Stromal cell of bone marrow (primary cell): ENCODE measurements at places on chromosomes 3 and 15.

- DNase-seq = no peak
Measured at GRCh38 chr3:148756311-148756710, 58.6 kb downstream of the AGTR1 start.

- DNase-seq = peak; percentile 49
Measured at GRCh38 chr3:72722930-72723726, 125.1 kb downstream of the SHQ1 start.

DNA sequence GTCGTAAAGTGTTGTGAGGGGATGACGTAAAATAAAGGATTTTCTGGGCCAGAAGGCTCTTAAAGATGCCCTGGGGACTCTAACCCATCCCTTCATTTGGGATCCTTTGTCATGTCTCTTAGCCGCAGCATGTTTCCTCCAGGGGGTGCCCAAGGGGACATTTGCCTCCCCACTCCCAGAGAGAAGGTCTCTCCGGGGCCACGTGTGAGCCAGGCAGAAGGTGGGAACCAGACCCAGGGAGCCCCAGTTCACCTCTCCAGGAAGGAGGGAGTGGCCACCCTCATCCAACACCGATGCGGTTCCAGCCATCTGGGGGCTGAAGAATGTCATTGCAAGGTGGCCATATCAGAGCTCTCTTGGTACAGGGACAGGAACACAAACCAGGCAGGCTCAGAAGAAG lies 25.2 kb downstream of the ST8SIA2 start:
- no peak for DNase-seq

GRCh38 chr3:134694946-134695543 lies 44.2 kb upstream of the KY start:
- DNase-seq = no peak

DNA sequence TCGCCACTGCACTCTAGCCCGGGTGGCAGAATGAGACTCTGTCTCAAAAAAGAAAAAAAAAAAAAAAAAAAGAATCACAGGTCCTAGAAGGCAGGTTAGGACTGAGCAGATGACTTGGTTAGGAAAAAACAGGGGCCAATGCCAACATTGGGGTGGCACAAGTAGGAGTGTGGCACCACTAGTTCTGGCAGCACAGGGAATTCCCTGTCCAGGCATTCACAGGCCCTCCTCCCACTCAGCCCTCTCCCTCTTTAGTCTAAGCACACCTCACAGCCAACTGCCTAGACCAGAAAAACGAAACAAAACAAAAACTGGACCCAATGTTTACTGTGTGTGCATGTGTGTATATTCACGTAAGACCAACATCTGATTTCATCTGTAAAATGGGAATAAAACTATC lies 10.5 kb downstream of the THOC7 start:
- DNase-seq = no peak

GRCh38 chr3:192608726-192609600 lies 118.4 kb downstream of the FGF12 start:
- DNase-seq = no peak

DNA sequence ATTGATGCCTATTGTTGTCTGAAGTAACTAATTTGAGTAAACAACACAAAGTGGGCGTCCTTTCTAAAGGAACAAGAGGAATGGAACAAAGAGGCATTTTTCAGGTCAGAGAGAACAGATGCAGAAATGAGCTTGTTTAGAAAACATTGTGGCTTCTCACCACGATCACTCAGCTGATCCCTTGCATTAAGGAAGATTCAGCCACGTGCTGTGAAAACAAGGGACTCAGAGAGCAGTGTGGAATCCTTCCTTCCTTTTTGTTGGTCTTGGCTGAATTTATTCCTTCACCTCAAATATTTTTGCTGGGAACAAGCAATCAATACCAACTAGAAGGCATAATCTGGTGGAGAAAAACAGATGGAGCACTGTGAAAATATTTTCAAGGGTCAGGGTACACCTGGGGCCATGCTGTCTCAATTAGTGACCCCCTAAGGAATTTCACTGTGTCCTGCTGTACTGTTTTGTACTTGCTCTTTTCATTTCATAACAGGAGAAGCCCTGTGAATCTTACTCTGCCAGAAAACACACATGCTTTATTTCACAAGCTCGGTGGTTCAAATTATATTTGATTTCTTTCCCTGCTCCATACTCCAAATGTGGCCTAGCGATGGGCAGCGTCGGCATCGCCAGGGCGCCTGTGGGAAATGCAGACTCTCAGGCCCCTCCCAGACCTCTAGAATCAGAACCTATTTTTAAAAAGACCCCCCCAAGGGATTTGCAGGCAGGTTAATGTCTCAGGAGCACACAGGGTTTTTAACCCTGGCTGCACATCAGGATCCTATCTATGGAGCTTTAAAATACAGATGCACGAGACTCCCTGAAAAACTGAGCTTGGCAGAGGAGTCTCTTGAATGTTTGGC lies 11.6 kb upstream of the SLC6A20 start:
- DNase-seq = no peak

GRCh38 chr3:47909607-47910006 lies 106.6 kb downstream of the MAP4 start:
- no peak for DNase-seq

DNA sequence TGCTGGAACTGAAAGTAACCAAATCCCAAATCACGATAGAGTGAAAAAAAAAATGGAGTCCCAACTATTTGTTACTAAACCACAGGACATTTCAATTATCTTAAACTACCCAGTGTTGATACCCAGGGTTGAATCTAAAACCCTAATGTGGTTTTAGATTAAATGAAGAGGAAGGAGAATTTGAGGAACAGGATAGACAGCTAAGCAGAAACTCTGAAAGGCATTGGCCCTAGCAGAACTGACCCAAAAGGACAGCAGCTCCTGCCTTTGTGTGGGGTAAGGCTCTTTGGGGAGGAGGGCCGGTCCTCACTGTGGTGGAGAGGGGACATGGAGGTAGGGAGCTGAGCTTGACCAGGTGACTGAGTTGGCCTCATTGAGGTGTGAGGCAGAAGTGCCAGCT lies 30.7 kb upstream of the SNRK start:
- DNase-seq = no peak

- DNase-seq = no peak
Measured at GRCh38 chr3:152858170-152858800, 23.4 kb downstream of the P2RY1 start.

DNA sequence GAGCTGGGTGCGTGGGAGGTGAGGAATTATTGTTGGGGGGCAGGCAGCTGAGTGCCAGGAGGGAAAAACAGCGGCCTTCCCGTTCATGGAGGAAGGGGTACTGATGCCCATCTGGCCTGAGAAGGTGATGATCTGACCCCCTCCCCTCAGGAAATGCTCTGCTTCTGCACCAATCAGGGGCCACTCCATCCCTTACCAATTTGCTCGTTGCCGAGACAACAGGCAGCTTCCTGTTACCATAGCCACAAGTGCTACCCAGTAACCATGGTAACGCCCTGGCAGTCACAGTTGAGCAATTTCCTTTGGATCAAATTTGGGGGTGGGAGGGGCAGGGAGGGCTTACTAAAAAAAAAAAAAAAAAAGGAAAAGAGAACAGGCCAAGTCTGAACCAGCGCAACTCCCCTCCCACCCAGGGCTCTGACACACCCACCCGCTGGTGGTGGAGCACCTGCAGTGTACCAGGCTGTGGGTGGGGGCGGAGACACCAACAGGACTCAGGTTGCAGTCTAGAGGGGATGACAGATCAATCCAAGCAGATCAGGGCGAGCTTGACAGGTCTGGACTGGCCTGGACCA lies 13.7 kb downstream of the CELF6 start:
- no peak for DNase-seq

DNA sequence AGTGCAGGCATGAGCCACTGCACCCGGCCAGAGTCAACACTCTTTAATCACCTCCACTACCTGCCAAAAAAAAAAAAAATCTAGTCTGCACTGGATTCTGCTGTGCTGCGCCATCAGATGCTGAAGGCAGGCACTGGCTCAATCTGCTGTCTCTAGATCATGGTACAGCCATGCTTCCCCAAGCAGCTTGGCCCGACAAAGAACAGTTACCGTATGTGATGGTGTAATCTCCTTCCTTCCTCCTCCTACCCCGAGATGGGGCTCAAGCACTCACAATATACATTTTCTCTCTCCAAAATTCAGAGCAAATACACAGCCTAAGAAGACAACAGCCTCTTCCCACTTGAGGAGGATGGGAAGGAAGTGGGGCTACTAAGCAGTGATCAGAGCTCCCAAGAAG lies 45.1 kb downstream of the DAPK2 start:
- DNase-seq = no peak

GRCh38 chr3:47410417-47410720 lies 29.5 kb downstream of the PTPN23 start:
- DNase-seq = no peak

DNA sequence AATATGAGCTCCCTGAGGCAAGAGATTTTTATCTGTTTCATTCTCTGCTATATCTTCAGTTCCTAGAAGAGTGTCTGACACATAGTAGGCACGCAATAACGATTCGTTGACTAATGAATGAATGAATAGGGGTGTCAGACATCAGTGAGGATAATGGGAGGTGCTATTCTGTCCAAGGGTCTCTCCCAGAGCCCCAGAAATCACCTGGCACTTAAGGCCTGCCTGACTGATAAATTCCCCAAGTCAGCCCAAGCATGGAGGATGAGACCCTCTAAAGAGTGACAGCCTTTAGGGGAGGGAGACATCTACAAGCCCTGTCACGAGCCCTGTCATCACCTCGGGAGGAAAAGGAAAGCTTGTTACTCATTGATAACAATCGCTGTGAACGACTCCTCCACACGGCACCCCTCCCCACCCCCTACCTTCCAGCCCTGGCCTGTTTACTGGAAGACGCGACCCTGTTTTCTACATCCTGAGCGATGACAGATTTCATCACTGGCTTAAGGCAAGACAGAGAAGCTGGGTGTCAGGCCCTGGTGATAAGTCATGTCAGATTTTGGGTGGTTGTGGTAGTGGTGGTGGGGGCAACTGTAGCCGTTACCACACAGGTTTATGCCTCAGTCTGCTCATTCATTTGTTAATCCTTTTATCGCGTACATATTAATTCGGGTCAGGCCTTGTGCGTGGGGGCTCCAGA lies 23.1 kb downstream of the BHLHE40 start:
- DNase-seq = no peak

GRCh38 chr3:50278880-50279224 lies at the start of gene LSMEM2:
Gene LSMEM2, plus strand, starts transcription at chr3:50279087. Its CDS starts 27 bp downstream, at chr3:50279114.
- no peak for DNase-seq

DNA sequence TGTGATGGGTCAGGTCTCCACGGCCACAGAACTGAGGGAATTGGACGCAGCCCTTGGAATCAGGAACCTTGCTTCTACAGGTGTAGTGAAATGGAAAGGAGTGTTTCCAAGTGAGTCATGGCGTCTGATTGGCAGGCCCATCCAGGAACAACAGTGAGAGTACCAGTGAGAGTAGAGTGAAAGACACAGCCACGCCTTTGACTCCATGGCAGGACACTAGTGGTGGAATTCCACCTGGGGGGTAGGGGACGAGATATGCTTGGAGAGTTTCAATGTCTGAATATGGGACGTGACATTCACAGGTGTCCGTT lies 3.0 kb upstream of the SLC28A1 start:
- DNase-seq = no peak

GRCh38 chr15:101023501-101024072 lies 104.4 kb downstream of the LRRK1 start:
- no peak for DNase-seq

- no peak for DNase-seq
Measured at GRCh38 chr3:45965653-45966052, 22.4 kb downstream of the CXCR6 start.

DNA sequence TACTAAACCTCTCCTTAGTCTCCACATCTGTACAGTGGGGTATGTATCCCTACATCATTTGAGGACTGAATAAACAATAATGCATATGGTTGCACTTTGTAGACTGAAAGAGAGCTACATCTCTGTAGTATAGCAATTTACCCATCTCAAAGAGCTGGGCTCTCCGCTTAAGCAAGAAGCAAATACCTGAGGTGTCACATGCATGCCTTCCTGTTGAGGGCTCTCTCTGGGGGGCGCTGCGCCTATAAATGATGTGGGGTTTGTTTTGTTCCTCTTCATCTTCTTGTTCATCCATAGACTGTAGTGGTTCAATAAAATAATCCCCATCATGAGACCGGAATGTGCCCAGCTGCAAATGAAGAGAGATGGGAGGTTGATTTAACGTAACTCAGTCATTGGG lies 6.8 kb downstream of the ADAMTS9 start:
- no peak for DNase-seq

DNA sequence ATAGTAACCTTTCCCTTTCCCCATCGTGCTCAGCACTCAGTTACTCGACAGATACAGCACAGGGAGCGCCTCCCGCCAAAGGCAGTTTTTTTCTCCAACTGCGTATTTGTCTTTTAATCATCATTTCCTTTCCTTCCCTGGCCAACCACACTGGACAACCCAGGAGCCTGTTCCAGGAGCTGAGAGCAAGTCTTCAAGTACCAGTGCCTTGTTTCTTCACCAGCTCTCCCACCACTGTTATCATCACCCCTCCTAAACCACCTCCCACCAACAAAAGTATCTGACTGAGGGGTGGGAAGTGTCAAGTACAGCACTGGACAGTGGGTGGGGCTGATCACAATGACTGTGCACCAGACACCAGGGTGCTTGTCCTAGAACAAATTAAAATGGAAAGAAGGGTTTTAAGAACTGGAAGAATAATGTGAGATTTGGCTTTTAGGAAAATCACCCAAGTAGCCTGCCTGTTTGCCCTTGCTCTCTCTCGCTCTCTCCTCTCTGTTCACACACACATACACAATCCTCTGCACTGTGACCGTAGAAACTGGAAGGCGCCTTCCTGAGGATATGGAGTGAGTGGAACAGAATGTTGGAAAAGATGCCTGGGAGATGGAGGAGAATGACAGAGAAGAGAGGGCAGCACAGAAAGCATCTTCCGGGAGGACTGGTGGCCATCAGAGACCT lies 126.3 kb downstream of the TNIK start:
- no peak for DNase-seq

- no peak for DNase-seq
Measured at GRCh38 chr3:67719333-67719732, 64.9 kb upstream of the SUCLG2 start.

GRCh38 chr3:9194509-9195184 lies 54.8 kb downstream of the SRGAP3 start:
- DNase-seq = no peak
